ENCODE measurements at places on chromosomes 1 and 21.

- no peak for DNase-seq
- H3K4me1 ChIP-seq, result peaks cover 5% of the 10 kb centered on the region
- H3K27me3 ChIP-seq, result no peaks in the 10 kb centered on the region
- no peak overlapping the region for H3K27ac ChIP-seq
- no peak overlapping the region for H3K4me3 ChIP-seq
These were observed 21.6 kb downstream of the F11R start for GRCh38 chr1:160999376-160999775.

DNA sequence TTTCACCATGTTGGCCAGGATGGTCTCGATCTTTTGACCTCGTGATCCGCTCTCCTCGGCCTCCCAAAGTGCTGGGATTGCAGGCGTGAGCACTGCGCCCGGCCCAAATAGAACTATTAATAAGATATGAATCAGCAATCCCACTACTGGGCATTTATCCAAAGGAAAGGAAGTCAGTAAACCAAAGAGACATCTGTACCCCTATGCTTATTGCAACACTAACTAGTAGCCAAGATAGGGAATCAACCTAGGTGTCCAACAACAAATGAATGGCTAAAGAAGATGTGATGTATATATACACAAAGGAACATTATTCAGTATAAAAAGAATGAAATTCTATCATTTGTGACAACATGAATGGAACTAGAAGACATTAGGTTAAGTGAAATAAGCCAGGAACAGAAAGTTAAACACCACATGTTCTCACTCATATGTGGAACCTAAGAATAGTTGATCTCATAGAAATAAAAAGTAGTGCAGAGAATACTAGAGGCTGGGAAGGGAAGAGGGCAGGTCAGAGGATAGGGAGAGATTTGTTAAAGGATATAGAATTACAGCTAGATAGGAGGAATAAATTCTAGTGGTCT lies 48.8 kb downstream of the XPR1 start:
- no peaks in the 10 kb centered on the region for H3K36me3 ChIP-seq
- H3K4me3 ChIP-seq, result no peak overlapping the region
- H3K27me3 ChIP-seq, result no peaks in the 10 kb centered on the region
- no peak overlapping the region for H3K27ac ChIP-seq
- DNase-seq, result no peak

- no peak overlapping the region for H3K4me3 ChIP-seq
- H3K27me3 ChIP-seq, result no peaks in the 10 kb centered on the region
- peaks cover 29% of the 10 kb centered on the region for H3K4me1 ChIP-seq
These were observed 35.4 kb downstream of the RSPH1 start for GRCh38 chr21:42460391-42461184.

GRCh38 chr21:45180246-45180599 lies 105.8 kb downstream of the ADARB1 start:
- H3K36me3 ChIP-seq, result peaks cover 45% of the 10 kb centered on the region
- no peak overlapping the region for H3K4me3 ChIP-seq
- DNase-seq, result no peak
- no peaks in the 10 kb centered on the region for H3K4me1 ChIP-seq
- no peaks in the 10 kb centered on the region for H3K27me3 ChIP-seq
- H3K27ac ChIP-seq, result no peak overlapping the region

DNA sequence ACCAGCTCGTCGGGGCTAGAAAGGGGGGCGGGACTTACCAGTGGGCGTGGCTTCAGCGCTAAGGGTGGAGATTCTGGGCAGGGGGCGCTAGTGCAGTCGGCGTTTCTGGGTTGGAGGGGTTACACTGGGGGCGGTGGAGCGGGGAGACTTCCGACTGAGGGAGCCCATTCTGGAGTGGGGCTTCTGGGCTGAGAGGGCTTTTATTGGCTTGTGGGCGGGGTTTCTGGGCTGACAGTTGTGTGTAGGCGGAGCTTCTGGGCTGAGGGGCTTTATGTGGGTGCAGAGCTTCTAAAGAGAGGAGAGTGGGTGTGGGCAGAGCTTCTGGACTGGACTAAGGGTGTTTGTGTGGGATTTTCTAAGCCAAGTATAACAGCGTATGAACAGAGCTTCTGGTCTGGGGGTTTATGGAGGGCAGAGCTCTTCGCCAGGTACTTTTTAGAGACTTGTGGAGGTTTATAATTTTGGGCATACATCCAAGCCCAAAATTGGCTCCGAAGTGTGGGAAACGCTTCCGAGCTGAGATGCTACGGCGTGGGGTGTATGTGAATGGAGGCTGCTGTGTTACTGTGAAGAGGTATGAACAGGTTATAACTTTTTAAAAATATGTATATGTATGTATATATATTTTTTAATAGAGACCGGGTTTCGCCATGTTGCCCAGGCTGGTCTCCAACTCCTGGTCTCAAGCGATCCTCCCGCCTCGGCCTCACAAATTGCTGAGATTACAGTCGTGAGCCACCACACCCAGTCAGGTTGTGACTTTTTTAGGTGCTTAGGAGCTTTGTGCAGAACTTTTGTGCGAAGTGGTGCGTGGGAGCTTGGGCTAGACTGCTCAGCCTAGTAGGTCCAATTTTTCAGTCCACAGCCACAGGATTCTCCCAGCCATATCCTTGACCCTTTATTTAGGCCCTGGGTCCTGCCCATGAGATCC lies 825 bp downstream of the TMEM39B start:
- H3K4me1 ChIP-seq, result peaks cover 19% of the 10 kb centered on the region
- peak overlapping the region; percentile 78 for H3K27ac ChIP-seq
- H3K27me3 ChIP-seq, result no peaks in the 10 kb centered on the region
- no peak for DNase-seq

GRCh38 chr1:85612704-85613361 lies 32.3 kb downstream of the CCN1 start:
- H3K36me3 ChIP-seq, result no peaks in the 10 kb centered on the region
- H3K27me3 ChIP-seq, result no peaks in the 10 kb centered on the region
- H3K4me3 ChIP-seq, result no peak overlapping the region
- H3K27ac ChIP-seq, result no peak overlapping the region
- H3K4me1 ChIP-seq, result no peaks in the 10 kb centered on the region

DNA sequence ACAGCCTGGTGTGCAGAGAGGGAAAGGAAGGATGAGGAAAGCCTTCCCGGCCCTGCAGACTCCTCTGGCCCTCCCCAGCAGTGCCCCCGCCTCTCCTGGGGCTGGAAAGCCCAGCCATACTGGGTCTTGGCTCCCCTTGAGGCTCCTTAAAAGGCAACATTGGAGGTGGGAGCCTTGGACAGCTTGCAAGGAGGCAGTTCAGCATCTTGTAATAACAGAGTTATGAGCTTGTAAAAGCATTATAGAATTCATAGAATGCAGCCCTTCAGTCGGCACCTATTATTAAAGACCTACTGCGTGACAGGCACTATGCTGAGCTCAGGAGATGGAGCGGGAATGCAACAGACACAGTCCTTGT lies 4.2 kb downstream of the TINAGL1 start:
- no peak overlapping the region for H3K27ac ChIP-seq
- H3K4me1 ChIP-seq, result no peaks in the 10 kb centered on the region
- no peaks in the 10 kb centered on the region for H3K36me3 ChIP-seq
- H3K4me3 ChIP-seq, result no peak overlapping the region
- no peaks in the 10 kb centered on the region for H3K27me3 ChIP-seq

GRCh38 chr1:94980582-94981574 lies 54.0 kb upstream of the CNN3 start:
- H3K36me3 ChIP-seq, result no peaks in the 10 kb centered on the region
- H3K4me1 ChIP-seq, result no peaks in the 10 kb centered on the region
- H3K4me3 ChIP-seq, result no peak overlapping the region
- no peak overlapping the region for H3K27ac ChIP-seq
- DNase-seq, result no peak
- no peaks in the 10 kb centered on the region for H3K27me3 ChIP-seq

GRCh38 chr1:15727424-15727823 lies 8.6 kb upstream of the SLC25A34 start:
- no peak overlapping the region for H3K27ac ChIP-seq
- H3K27me3 ChIP-seq, result no peaks in the 10 kb centered on the region
- no peak overlapping the region for H3K4me3 ChIP-seq
- DNase-seq, result no peak
- no peaks in the 10 kb centered on the region for H3K4me1 ChIP-seq

DNA sequence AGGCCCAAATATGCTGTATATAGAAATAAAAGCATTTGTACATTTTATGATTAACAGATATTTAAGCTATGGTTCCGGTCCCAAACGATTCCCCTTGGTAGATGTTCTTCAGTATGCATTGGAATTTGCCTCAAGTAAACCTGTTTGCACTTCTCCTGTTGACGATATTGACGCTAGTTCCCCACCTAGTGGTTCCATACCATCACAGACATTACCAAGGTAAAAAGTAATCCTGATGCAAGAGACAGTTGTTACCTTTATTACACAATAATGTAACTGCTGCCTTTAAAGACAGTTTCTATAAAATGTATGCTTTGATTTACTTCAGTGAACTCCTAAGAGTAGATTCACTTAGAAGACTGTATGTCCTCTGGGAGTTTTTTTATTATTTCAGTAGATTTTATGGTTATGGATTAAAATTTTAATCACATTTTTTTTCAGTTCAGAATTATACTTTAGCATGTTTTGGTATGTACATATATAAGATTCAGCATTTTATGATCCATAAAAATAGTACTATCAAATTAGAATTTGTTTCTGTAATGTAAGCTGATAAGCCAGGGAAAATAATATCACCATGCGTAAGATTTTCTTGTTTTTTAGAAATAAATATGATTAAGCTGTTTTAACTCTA lies 96.5 kb downstream of the USP25 start:
- H3K36me3 ChIP-seq, result peaks cover 21% of the 10 kb centered on the region
- no peaks in the 10 kb centered on the region for H3K4me1 ChIP-seq
- no peak overlapping the region for H3K4me3 ChIP-seq
- no peak for DNase-seq

DNA sequence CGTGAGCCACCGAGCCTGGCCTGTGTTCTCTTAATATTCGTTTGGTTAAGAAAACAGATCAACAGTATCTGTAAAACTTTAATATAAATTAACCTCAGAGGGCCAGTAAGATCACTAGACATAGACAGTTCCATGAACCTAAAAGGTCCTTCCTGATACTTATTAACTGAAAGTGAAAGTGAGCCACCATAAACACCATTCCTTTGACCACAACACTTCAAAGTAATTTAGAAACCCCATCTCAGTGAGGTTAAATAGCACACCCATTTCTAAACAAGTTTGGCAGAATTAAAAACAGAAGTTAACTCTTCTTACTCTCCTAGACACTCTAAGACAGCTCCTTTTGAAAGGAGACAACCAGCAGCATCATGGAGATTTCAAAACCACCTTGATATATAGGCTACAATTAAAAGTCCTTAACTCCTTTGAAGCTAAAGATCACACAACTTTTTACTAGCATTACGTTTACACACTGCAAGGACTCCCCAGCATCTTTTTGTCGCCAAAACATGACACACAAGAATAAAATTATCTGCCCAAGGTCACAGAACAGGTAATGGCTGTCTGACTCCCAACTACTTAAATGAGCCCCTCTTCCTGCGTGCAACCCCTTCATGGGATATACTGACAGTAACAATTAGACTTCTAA lies 2.2 kb downstream of the RNF19B start:
- H3K27ac ChIP-seq, result peak overlapping the region; percentile 36
- H3K4me1 ChIP-seq, result peaks cover 13% of the 10 kb centered on the region
- no peaks in the 10 kb centered on the region for H3K36me3 ChIP-seq
- H3K27me3 ChIP-seq, result no peaks in the 10 kb centered on the region

DNA sequence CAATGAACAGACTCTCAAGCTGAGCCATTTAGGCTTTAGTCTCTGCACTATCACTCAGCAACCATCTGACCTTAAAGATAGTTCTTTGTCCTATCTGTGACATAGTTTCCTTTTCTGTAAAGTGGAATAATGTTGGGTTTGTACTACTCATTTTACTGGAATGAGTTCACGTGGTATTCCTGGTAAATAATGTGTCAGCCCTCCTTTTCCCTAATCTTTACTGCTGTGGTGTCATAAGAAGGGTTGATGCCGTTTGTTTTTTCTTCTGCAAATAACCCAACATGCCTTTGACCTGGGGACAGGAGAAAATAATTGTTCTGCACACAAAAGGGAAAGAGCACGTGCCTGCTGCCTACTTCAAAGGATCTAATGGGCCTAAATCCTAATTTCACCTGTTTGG lies 297.8 kb downstream of the BRINP3 start:
- DNase-seq, result no peak
- no peaks in the 10 kb centered on the region for H3K4me1 ChIP-seq

GRCh38 chr1:39886757-39887231 lies 3.5 kb upstream of the TRIT1 start:
- no peaks in the 10 kb centered on the region for H3K27me3 ChIP-seq
- no peak overlapping the region for H3K4me3 ChIP-seq
- DNase-seq, result no peak
- peaks cover 9% of the 10 kb centered on the region for H3K4me1 ChIP-seq

GRCh38 chr1:53567851-53568250 lies 108.7 kb downstream of the DMRTB1 start:
- no peak overlapping the region for H3K27ac ChIP-seq
- no peak overlapping the region for H3K4me3 ChIP-seq
- H3K27me3 ChIP-seq, result peaks cover 2% of the 10 kb centered on the region

DNA sequence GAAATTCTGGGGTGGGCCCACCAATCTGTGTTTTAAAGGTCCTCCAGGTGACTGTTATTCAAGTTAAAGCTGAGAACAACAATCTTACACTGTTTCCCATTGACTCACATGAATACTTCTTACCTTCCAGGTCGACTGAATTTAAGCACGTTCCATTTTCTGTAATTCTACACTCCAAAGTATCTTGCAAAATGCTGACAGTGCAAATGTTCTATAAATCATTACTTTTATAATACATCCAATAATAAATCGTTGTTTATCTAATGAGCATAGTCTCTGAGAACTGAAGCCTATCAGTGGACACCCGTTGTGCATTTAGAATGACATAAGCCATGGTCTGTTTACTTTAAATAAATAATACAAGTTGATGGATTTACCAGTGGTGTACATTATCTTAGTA lies 75.8 kb upstream of the FMO3 start:
- H3K27ac ChIP-seq, result no peak overlapping the region
- H3K4me3 ChIP-seq, result no peak overlapping the region
- no peaks in the 10 kb centered on the region for H3K4me1 ChIP-seq
- H3K27me3 ChIP-seq, result no peaks in the 10 kb centered on the region
- no peaks in the 10 kb centered on the region for H3K36me3 ChIP-seq

DNA sequence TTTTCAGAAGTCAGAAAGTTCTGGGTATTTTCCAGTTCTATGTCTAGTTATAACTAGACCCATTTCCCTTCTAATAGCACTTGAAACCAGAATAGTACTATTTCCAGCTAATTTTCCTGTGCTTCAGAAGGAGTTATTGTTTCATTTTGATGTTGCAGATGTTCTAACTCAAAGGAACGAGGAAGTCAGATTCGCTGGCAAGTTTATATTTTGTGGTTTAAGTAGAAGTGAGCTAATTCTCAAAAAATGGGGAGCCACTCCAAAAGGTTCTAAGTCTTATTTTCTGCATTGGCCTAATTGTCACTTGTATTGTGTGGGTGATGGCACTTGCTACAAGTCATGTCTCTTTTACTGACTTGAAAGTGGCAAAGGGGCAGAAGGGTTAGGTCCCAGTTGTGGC lies 18.1 kb downstream of the CCDC185 start:
- no peak overlapping the region for H3K27ac ChIP-seq
- H3K36me3 ChIP-seq, result no peaks in the 10 kb centered on the region
- no peaks in the 10 kb centered on the region for H3K27me3 ChIP-seq
- no peaks in the 10 kb centered on the region for H3K4me1 ChIP-seq
- H3K4me3 ChIP-seq, result no peak overlapping the region
- DNase-seq, result no peak

GRCh38 chr1:25246600-25247023 lies 642 bp downstream of the RSRP1 start:
- H3K4me3 ChIP-seq, result peak overlapping the region; percentile 99
- H3K4me1 ChIP-seq, result peaks cover 32% of the 10 kb centered on the region
- peaks cover 52% of the 10 kb centered on the region for H3K36me3 ChIP-seq
- peak overlapping the region; percentile 99 for H3K27ac ChIP-seq

Measured in effector memory CD4-positive, alpha-beta T cell (primary cell).